ENCODE measurements at places on chromosomes 13 and 19.

DNA sequence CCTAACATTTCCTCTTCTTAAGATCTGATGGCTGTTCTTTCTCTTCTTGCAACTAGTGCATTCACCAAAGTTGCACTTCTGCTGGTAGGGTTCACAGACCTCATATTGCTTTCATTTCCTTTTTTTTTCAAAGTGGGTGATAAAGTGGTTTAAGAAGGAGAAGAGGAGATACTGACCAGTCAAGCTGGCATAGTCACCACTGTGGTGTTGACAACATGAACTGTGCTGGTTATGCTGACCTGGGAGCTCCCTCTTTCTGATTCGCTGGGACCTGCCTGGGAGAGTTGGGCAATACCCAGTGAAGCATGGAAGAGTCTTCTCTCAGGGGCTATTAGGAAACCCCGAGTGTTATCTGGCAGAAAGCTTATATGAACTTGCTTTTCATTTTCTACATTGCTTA is 222.9 kb downstream of the SLITRK5 start:
- DNase-seq: no peak

- no peak for DNase-seq
These were observed 38.3 kb downstream of the GPR42 start for GRCh38 chr19:35409191-35409590.

- DNase-seq: peak; percentile 36
These were observed 73.9 kb upstream of the GPR183 start for GRCh38 chr13:99380921-99381645.

- DNase-seq: no peak
These were observed 37.4 kb downstream of the COG6 start for GRCh38 chr13:39692660-39693438.

GRCh38 chr19:40718774-40719391 is 2.0 kb downstream of the ITPKC start:
- DNase-seq: no peak

DNA sequence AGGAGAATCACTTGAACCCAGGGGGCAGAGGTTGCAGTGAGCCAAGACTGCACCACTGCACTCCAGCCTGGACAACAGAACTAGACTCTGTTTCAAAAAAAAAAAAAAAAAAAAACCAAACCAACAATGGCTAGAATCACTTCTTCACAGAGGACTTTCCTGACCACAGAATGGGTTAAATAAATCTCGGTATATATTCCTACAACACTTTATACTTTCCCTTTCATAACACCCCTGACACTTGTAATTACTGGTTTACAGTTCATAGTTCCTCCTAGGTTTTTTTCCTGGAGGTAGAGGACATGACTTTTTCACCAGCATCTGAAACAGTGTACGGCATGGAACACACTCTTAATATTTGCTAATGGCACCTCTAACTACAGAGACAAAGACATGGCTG is 31.4 kb downstream of the ZDHHC20 start:
- no peak for DNase-seq
